ENCODE measurements at places on chromosomes 4 and X.

DNA sequence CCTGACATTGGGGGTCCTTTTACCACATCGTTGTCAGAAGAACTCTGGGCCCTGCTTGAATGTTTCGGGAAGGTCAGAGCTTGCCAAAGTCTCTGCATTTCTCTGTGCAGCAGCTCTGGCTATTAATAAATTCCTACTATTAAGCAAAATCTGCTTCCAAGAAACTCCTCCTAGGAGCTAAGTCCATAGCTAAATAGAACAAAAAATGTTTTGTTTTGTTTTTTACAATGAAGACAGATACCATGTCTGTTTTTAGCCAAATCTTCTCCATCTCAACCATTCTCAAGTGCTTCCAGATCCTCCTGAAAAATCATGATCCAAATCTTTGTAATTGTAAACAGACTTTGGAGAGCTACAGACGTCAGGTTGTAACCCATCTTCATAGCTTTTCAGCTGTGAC is 161.6 kb downstream of the SPATA18 start:
- DNase-seq = no peak

DNA sequence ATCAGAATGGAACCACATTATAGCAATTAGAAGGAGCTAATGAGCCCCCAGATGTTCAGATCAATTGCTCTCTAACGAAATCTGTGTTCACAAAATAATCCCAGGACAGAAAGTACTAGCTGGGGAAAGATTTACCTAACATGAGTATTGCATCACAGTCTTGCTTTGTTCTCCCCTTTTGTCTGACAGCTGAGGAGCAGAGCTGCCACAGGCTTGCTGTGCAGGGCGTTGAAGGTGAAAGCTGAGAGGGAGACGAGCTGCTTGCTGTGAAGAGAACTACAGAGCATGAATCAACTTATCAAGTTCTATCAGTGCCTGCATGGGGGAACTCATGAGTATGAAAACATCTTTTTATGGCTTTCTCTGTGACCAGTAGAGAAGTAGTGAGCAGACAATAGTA is 441.2 kb downstream of the CENPC start:
- no peak for DNase-seq

- DNase-seq = peak; percentile 11
Measured at GRCh38 chr4:101019941-101020401, 327.4 kb downstream of the PPP3CA start.

GRCh38 chr4:54169176-54169575 is 59.9 kb upstream of the PDGFRA start:
- no peak for DNase-seq

GRCh38 chr4:54095110-54095825 is 4.7 kb upstream of the GSX2 start:
- no peak for DNase-seq

DNA sequence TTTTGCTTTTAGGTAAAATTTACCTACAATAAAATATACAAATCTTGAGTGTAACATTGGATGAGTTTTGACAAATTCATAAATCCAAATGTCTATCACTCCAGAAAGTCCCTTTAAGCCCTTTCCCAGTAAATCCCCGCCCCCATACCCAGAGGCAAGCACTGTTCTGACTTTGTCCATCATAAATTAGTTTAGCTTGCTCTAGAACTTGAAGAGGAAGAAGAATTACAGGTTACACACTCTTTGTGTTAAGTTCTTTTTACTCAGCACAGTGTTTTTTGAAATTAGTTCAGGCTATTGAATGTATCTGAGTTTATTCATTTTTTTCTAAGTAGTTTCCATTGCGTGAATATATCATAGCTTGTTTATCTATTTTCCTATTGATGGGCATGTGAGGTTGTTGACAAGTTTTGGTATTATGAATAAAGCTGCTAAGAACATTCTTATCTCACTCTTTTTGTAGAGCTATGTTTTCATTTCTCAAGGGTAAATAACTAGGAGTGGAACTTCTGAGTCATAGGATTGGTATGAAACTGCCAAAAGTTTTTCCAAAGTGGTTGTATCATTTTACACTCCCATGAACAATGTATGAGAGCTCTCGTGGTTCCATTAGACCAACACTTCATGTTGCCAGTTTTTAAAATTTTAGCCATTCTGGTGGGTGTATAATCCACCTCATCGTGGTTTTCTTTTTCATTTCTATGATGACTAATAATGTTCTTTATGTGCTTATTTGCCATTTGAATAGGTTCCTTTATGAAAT is 22.4 kb upstream of the HPSE start:
- no peak for DNase-seq

DNA sequence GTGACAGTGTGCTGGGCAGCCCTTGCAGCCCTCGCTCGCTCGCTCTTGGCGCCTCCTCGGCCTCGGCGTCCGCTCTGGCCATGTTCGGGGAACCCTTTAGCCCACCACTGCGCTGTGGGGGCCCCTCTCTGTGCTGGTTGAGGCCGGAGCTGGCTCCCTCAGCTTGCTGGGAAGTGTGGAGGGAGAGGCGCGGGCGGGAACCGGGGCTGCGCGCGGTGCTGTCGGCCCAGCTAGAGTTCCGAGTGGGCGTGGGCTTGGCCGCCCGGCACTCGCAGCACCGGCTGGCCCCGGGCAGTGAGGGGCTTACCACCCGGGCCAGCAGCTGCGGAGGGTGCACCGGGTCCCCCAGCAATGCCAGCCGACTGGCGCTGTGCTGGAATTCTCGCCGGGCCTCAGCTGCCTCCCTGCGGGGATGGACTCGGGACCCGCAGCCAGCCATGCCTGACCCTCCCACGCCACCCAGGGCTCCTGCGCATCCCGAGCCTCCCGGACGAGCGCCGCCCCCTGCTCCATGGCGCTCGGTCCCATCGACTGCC is 770.1 kb upstream of the GALNTL6 start:
- no peak for DNase-seq

DNA sequence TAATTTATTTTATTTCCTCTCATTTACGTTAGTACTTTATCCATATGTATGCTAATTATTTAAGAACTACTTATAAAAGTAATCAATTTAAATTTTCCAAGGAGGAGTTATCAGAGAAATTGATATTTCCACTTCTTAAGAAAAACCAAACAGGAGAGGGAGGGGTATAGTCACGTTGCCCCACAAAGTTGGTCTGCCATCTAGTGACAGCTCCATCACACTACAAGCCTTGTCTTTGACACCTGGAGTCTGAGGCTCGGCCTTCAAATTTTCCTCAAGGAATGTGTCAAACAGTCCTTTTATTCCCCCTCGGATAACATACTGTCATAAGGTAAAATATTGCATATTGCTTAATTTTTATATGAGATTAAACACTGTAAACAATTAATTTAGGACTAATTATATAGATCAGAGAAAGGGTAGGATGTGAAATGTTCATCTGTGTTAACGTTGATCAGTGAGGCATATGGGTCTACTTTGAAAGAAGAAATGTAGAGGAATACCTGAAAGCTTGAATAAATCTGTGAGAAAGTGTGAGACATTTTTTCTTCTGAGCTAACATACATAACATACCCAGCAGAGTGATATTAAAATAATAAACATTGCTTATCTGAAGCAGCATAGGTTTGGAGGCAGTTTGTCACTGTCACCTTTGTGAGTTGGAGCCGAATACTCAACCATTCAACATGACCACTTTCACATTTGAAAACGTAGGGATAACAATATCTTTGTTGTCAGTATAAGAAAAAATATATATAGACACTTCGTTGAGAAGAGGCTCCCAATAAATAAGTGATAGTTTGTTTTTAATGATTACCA is 114.4 kb downstream of the GLRA3 start:
- no peak for DNase-seq

GRCh38 chr4:5790546-5790857 is 79.5 kb downstream of the EVC start:
- DNase-seq = no peak

DNA sequence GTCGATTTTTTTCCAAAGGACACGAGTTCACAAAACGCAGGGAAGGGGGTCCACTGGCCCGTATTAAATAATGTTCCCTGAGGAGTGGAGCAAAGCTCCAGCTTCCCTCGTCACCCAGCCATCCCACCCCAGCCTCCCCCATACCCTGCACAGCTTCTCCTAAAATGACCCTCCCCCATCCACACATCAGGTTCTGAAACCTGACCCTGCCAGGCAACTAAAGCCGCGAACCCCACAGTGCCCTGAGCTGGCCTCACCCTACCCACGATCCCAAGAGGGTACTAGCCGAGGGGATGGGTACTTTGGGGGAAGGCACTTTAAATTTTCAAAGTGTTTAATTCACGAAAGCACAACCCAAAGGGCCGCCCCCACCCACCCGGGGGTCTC is 634 bp downstream of the APOO start:
- DNase-seq = no peak

DNA sequence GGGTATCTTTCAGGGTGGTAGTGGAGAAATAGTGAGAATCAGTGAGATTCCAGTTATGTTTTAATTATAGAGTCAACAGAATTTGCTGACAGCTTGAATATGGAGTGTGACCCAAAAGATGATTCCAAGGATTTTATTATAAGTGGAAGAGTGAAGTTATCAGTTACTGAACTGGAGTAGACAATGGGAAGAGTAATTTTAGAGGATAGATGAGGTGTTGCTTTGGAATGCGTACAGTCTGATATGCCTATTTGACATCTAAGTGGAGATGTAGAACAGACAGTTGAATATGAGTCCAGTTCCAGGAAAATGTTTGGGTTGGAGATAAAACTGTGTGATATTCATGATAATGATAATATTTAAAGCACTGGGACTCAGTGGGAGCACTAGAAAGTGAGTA is 174.2 kb downstream of the MAPK10 start:
- no peak for DNase-seq

- DNase-seq = no peak
Measured at GRCh38 chr4:122814426-122814825, 12.2 kb upstream of the FGF2 start.

GRCh38 chr4:100014616-100015015 is 64.5 kb upstream of the H2AZ1 start:
- no peak for DNase-seq

DNA sequence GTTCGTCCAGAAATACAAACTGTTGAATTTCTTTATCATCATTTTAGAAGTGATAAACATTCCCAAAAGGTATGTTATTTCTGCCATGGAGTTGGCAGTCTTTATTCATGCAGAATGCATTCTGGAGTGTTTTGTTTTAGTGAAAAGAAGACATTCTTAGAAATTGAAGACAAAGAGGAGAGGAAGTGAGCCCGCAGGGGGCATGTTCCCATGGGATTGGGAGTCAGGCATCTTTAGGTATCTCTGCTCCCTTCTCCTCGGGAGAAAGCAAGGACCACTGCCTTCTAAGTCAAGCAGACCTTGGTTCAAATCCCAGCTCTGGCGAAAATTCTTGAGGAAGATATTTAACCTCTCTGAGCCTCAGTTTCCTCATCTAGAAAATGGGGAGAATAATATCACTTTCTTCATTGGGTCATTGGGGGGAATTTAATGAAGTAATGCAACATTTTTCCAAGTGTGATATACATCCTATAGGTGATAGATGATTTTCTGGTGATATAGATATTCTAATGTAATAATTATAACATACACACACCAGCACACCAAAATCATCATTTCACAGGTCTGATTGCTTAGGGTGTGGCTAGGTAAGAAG is 26.5 kb upstream of the CHRNA9 start:
- DNase-seq = no peak

DNA sequence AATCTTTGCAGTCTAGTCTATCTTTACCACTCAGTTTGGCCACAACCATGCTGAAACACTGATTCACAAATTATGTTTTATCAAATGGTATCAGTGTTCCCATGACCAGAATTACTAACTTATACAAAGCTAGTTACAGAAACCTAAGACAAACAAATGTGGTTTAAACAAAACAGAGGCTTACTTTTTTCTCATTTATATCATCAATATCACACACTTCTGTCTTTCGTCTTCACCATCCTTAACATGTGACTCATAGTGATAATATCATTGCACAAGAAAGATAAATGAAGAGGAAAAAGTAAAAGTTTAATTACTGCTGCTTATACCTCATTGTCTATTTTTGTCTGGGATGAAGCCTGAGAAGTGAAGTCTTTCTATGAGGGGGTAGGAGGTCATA is 406.6 kb downstream of the PCDH10 start:
- no peak for DNase-seq

GRCh38 chr4:1402516-1403091 is 3.6 kb downstream of the NKX1-1 start:
- DNase-seq = no peak

DNA sequence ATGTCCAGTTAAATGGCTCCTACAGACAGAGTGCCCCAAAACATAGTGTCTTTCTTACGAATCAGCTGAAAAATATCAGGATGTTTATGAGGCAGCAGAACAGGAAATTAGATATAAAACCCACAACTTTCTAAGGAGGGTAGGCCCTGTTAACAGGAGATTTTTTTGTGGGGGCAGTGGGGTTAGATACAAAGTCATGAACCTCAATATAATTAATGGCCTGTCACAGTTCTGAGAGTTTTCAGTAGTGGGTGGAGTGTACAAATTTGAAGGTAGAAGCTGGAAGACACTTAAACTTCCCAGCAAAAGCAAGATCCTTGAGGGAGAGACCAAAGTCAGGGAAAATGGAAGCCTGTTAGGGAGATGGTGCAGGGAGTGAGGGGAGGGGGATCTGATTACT is 17.4 kb downstream of the PAGE4 start:
- DNase-seq = no peak

DNA sequence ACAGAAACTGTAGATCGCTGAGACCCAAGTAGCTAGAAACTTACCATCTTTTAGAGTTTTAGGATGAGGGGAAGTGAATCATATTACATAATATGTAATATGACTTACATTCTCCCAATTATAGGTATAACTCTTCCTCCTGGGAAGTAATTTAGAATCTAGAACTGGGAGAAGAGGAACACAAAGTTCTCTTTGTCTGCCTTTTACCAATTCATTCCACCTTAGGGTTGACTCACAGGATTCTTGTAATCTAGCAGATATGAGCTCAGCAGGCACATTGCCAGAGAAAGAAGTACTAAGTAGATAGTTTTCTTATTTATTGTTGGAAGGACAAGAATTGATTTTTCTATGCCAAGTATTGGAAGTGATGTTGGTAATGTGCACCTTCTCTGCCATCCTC is 58.0 kb upstream of the CCSER1 start:
- DNase-seq = no peak

- no peak for DNase-seq
Measured at GRCh38 chr4:36323816-36324419, 42.5 kb downstream of the DTHD1 start.

DNA sequence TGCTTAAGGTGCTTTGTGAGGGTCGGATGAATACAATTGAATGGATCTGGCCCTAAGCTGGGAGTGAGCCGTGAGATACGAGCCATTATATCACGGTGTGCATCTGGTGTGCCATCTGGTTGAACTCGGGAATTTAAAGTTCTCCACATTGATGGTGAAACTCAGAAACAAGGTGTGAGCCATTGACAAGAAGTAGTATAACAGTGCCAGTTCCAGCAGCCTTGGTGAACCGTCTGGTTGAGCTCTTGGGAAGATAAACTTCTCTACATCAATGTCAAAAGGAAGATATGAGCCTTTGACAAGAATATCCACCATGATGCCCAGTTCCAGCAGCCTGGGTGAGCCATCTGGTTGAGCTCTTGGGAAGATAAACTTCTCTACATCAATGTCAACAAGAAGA is 5.0 kb upstream of the CSF2RA start:
- no peak for DNase-seq

All from activated effector memory CD4-positive, alpha-beta T cell treated with Interleukin-2 at 50 U/mL for 16 hours (primary cell).